Activated CD4-positive, alpha-beta T cell treated with anti-CD3 and anti-CD28 coated beads, Interleukin-10, Interleukin-2, amounts not matched to agents 100 ng/mL and 50 ng/mL, durations not matched to agents 16 hours and 8 hours (primary cell): ENCODE measurements at places on chromosomes 7 and 10.
A peak's percentile ranks its signal among the peaks of the same experiment; 100 is the strongest.

DNA sequence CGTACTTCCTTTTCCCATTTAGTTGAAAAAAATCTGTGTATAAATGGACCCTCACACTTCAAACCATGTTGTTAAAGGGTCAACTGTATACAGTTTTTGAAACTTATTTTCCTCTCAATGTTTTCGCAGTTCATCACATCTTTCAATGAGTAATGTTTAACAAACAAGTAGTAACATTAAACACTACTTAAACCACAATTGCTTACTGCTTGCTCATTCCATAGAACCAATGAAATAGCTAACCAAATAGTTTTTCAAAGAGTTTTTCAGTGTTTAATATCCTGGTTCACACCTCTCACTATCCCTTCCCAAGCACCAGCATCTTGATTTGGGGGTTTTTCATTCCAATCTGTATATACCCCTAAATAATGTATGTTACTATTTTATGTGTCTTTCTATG, 9.1 kb downstream of the SEM1 start:
- DNase-seq, result no peak

DNA sequence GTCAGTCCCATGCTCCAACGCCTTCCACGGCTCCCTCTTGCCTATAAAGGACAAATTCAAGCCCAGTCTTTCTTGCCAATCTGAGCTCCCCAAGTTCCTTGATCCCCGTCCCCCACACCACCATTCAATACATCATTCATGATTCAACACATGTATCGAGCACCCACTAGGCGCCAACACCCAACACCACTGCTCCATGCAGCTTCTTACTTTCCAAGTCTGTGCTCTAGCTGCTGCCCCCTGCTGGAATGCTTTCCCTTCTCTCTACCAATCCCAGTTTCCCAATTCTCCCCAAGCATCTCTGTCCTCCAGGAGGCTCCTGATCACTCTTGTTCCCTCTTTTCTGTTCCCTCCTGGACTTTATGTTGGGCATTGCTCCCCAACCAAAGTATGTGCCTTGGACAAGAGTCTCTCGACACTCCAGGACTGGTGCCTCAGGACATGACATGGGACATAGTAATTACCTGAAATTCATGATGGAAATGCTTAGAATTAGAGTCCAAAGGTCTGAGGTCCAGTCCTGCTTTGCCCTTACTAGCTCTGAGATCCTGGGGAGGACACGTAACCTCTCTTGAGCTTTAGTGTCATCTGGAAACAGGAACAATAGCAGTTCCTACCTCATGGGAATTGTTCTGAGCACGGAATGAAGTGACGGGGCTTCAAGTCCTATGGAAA, 172.7 kb downstream of the NEURL1 start:
- DNase-seq, result no peak

DNA sequence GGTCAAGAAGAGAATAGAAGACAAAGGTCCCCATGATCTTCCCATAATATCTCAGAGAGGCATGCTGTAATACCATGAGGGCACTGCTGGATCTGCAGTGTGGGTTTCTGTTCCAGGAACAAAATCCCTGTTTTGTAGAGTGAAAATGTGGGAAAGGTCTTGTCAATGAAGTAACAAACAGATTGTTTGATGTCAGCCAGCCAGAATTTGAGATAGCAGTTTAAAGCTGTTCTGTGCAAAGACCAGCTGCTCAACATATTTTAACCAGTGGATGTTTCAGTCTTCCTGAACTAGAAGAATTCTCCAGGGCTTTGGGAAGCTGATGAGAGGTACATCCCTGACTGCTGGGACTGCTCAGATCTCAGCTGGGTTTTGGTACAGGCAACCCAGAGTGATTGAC, 1012.5 kb downstream of the DNAJB9 start:
- DNase-seq, result no peak

GRCh38 chr7:55177068-55177530, 158.3 kb downstream of the EGFR start:
- no peak for DNase-seq

- no peak for DNase-seq
These were observed 20.2 kb downstream of the GNAI1 start for GRCh38 chr7:80154656-80155333.

DNA sequence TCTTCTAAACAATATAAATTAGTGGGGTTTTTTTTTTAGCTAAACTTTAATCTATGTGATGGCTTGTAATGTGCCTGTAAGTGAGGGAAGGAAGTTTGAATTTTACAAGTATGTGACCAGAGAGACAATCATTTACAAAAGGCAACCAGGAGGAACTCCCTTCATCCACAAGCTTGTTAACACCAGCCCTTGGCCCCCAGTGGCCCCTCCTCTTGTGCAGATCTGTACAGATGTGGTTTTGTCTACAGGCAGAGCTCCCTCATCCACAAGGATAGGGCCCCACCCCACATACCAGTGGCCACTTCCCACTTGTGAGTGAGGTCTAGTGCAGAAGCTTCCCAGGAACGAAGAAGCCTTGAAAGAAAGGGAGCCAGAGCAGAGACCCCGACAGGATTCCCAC, 234.1 kb upstream of the KMT2E start:
- DNase-seq, result no peak

DNA sequence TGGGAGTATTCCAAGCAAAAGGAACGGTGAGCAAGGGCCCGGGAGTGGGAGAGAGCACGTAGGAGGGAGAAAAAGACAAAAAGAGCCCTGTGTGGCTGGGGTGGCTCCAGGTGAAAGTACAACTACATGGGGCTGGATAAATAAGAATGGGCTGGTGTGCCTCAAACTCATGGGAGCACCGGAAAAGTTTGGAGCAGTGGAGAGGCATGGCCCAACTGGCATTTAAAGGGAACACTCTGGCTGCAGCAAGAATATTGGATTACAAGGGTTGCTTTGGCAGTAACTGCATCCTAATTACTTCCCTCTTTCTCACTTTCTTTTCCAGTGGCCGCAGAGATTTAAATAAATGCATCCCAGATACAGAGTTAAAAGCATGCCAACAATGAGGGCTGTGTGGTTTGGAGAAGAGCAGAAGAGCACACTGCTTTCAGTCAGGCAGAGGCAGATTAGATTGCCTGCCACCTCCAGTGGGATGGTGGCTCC, 39.1 kb upstream of the HERPUD2 start:
- no peak for DNase-seq

DNA sequence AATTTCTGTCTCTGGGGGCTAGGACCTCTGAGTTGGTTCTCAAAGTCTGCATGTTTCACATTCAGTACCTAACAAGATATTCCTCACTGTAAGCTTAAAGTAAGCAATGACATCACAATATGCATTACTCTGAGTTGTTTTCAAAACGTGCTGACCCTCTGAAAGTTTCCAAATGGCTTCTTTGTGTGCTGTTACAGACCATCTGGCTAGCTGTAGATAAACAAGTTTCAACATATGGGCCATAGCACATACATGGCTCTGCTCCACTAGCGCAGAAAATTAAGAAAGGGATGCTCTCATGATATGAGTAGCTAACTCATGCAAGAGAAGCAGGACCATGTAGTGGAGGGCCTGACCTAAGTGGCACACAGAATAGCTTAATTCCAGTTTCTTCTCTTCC, 119.0 kb downstream of the HTR7 start:
- DNase-seq, result no peak

- no peak for DNase-seq
These were observed 22.8 kb downstream of the LRRC17 start for GRCh38 chr7:102935450-102936115.

- DNase-seq, result no peak
These were observed 35.8 kb downstream of the SLC26A4 start for GRCh38 chr7:107696330-107696946.

DNA sequence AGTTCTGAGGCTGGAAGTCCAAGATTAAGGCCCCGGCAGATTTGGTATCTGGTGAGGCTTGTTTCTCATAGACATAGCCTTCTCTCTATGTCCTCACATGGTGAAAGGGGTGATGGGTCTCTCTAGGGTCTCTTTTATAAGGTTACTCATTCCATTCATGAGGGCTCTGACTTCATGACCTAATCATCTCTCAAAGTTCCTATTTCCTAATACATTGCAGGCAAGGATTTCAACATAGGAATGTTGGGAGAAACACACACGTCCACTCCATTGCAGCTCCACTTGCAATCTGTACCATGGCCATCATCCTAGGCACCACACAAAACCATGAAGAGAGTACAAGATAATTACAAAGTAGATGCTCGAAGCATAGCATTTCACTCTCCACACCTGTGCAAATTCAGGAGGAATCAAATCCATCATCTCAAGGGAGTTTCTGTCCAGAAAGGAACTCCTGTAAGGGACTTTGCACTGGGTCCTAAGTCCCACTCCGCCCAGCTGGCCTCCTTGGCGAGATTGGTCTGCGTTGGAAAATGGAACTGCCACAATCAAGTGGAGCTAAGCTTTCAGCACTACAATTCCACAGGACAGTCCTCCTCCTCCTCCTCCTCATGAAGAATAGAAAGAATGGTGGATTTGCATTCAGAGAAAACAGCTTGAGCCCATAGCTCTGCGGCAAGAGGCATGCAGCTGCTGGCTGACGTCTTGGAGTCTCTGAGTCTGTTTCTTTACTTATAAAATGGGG, 8.8 kb downstream of the DDC start:
- no peak for DNase-seq

GRCh38 chr7:45150199-45150598, 7.4 kb upstream of the RAMP3 start:
- DNase-seq, result no peak

DNA sequence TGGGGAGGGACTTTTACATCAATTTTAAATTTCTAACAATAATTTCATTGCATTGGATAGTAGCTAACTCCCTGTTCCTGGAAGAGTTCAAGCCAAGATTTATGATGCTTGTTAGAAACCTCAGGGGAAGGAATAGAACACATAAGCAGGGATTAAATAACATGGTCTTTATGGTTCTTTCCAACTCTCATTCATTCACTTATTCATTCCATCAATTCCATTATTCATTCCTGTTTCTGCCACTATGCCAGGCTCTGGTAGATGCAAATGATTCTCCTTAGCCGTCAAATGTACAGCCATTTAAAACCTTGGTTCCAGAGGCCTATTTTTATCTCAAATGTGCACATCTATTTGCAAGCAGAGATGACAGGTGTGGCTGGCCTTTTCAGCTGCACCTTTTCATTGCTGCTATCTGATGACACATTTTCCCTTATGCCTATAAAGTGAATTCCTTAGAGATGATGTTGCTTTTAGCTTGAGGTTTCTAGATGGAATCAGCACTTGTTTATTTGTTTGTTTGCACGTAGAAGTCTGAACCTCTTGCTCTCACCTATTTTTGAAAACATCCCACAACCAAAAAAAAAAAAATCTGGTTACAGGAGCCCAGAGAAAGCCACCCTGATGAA, 205.7 kb upstream of the IGFBP3 start:
- no peak for DNase-seq

- DNase-seq, result no peak
These were observed 71.8 kb upstream of the GSDME start for GRCh38 chr7:24828891-24829661.

- DNase-seq, result no peak
These were observed 23.9 kb downstream of the AUTS2 start for GRCh38 chr7:69622014-69622835.

DNA sequence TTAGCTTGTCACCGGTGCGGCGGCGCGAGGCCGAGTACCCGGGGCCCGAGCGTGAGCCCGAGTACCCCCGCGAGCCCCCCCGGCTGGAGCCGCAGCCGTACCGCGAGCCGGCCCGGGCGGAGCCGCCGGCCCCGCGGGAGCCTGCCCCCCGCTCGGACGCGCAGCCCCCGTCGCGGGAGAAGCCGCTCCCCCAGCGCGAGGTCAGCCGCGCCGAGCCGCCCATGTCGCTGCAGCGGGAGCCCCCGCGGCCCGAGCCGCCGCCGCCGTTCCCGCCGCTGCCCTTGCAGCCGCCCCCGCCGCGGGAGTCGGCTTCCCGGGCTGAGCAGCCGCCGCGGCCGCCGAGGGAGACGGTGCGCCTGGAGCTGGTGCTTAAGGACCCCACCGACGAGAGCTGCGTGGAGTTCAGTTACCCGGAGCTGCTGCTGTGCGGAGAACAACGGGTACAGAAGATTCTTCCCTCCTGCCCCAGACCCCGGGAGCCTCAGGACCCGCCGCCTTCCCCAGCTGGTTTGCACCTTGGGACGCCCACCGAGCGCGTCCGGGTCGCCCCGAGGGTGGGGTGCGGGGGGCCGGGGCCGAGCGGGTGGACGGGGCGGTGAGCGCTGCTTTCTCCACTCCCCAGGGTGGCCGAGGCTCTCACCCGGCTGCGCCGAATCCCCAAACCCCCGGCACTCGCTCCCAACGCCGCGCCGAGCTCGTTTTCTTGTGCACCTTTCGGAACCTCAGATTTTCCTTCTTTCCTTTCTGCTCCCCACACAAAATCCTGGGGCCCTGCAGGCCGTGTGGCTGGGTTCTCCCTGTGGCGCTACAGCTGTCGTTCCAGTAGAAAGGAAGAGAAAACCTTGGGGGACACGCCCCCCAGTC, 708 bp downstream of the UBN2 start:
- peak; percentile 12 for DNase-seq

DNA sequence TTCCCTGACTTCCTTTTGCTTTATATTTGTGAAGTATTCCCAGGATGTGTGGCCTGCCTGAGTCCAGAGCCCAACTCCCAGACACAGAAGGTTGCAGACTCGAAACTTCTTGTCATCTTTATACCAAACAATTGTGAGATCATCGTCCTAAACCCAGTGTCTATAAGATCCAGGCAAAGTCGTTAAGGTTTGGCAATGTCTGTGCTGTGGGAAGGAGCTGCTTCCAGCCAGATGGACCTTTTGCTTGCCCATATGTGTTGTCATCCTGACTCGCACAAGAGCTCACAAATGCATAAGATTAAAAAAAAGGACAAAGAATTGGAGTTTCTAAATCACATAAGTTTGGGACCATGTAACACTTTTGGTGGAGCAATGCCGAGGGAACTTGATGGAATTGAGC, 37.0 kb downstream of the WNT2 start:
- DNase-seq, result no peak

DNA sequence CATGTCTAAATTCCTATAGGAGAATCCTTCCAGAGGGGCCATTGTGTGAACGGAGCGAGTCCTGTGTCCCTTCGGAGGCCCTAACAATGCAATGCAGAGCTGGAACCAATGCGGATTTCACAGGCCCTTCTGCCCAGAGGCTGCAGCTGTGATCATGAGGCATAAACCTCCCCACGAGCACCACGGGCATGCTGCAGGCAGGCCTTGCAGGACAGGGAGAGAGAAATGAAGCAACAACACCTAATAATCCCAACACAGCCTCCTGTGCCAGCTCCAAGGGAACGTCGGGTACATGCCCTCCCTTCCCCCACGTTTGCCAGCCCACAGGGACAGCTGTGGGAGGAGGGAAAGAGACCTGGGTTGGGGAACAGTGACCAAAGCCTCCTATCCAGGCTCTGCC, 74.4 kb downstream of the TNS3 start:
- no peak for DNase-seq

DNA sequence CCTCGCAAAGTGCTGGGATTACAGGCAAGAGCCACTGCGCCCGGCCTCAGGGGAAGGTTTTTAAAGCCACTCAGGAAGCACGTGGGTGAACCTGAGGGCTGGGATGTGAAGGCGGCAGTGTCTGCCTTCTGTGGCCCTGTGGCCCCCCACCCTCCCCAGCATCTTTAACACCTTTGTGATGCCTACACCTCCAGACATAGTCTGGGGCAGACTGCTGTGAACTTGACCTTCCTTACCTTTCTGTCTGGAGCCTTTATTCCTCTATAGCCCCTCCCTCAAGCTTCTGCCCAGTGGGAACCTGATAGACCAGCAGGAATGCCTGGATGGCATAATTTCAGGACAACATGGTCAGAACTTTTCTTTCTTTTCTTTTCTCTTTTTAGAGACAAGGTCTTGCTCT, 550.2 kb downstream of the GALNT17 start:
- DNase-seq, result no peak

- DNase-seq, result no peak
These were observed 27.2 kb upstream of the PAPSS2 start for GRCh38 chr10:87632454-87632853.
